Upper lobe of left lung (tissue), 6 donors: ENCODE measurements at places on chromosomes 2 and 18.

DNA sequence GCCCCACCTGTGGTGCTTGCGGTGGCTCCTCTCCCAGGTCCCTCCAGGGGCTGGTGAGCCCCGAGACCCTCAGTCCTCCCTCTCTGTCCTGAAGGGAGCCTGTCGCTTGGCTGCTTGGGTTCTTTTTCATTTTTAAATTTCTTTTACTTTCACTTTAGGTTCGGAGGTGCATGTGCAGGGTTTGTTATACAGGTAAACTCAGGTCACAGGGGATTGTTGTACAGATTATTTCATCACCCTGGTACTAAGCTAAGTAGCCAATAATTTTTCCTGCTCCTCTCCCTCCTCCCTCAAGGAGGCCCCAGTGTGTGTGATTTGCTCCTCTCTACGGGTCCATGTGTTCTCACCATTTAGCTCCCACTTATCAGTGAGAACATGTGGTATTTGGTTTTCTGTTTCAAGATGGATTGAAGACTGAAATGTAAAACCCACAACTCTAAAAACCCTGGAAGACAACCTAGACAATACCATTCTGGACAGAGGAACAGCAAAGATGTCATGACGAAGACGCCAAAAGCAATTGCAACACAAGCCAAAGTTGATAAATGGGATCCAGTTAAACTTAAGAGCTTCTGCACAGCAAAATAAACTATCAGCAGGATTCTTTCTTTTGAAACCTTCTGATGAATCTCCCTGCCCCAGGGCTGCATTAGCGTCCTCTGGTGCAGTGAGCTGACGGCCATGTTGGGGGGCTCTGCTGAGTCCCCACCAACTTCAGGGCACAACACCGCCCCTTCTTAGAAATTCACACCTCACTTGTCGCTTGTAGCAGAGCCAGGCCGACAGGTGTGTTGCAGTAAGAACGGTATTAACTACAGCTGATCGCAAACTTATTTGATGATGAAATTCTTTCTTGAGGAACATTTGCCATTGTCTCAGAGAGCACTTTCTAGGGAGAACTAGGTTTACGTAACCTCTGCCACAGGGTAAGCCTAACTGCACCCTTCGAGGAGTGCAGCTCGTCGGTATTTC lies 135.3 kb downstream of the ZNF236 start:
- peaks cover 30% of the 10 kb centered on the region for H3K4me1 ChIP-seq
- no peak for DNase-seq
- peaks cover 56% of the 10 kb centered on the region for H3K36me3 ChIP-seq
- H3K4me3 ChIP-seq: no peak overlapping the region

- DNase-seq: no peak
- no peaks in the 10 kb centered on the region for H3K36me3 ChIP-seq
- H3K27me3 ChIP-seq: no peaks in the 10 kb centered on the region
- H3K27ac ChIP-seq: no peak overlapping the region
- H3K4me1 ChIP-seq: no peaks in the 10 kb centered on the region
These were observed 241.1 kb upstream of the VWC2L start for GRCh38 chr2:214169736-214170135.

DNA sequence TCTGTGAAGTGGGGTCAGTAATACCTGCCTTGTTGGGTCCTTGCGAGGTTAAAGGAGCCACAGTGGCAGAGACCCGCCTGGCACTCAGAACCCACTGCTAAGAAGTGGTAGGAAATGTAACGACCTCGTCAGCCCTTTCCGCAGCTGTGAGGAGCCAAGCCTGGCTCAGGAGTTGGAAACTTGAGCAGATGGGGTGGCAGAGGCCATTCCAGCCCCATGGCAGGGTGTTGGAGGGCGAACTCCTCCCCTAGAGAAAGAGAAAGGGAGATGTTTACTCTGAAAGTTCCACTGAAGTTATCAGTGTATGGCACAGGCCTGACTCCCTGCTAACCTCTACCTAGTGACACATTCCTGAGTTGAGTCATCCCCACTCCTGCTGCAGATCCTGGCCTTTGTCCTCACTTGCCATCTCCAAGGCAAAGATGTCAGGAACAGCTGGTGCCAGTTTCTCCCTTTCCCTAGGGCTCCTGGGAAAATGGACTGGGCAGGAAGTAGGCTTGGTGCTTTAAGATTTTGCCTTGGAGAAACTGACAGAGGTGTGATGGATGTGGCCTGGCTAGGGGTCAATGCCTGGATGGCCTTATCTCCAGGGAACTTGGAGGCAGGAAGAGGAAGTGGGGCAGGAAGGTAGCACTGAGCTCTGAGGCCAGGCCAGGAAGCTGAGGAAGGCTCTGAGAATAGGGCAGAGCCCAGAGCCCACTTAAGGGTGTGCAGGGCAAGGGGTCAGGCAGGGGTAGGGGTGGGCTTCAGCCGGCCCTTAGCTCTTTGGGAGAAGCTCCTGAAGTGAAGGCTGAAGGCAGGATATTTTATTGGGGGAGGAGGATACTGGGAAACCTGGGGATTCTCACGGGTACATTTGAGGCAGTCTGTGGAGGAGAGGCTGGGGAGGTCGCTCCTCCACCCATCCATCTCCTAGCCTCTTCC lies 888 bp downstream of the VAMP5 start:
- peak overlapping the region; percentile 97 for H3K27ac ChIP-seq
- no peak for DNase-seq
- peaks cover 6% of the 10 kb centered on the region for H3K36me3 ChIP-seq
- no peaks in the 10 kb centered on the region for H3K27me3 ChIP-seq

- no peak overlapping the region for H3K4me3 ChIP-seq
- DNase-seq: no peak
- no peaks in the 10 kb centered on the region for H3K36me3 ChIP-seq
- H3K27ac ChIP-seq: no peak overlapping the region
- H3K4me1 ChIP-seq: no peaks in the 10 kb centered on the region
These were observed 37.3 kb downstream of the LONRF2 start for GRCh38 chr2:100285011-100285410.

- no peak overlapping the region for H3K4me3 ChIP-seq
- no peaks in the 10 kb centered on the region for H3K36me3 ChIP-seq
- H3K27me3 ChIP-seq: no peaks in the 10 kb centered on the region
These were observed 31.5 kb downstream of the COA5 start for GRCh38 chr2:98576666-98577312.

DNA sequence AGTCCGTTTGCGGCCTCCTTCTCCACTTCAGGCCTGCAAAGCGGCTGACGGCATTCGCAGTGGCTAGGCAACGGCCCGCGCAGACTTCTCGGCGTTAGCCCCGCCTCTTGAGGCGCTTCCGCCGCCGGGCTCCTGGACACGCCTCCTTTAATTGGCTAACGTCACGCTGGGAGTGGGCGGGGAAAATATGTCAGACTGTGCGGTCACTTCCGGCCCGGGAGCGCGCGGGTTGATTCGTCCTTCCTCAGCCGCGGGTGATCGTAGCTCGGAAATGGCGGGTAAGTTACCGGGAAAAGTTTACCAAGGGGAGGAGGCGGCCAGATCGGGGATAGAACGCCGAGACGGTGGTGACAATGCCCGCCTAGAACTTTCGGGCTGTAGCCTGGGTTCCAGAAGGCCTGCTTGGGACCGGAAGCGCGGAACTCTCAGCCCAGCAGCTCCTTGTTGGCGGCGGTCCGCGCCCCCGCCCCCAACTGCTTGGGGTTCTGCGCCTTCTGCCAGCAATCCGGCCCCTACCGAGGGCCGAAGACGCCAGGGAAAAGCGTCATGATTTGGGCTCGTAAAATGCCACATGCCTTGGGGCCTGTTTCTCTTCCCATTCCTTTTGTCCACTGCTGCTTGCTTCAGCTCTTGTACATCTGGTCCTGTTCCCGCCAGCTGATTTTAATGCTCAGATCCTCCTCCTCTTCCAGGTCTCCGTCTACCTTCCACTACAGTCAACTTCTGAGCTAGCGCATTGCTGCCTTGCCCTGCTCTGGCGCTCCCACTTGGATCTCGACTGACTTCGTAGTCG lies at the start of gene HAT1:
TSS of gene HAT1 (plus strand) at position 232 of the 793 bp plus-strand sequence. CDS start at position 272, 40 bp downstream.
- peak within 1 kb of the TSS; percentile 92 for H3K27ac ChIP-seq
- H3K4me3 ChIP-seq: peak within 1 kb of the TSS; percentile 90
- peaks cover 3% of the 10 kb centered on the region for H3K36me3 ChIP-seq
- H3K27me3 ChIP-seq: no peaks in the 10 kb centered on the region
- H3K4me1 ChIP-seq: peaks cover 4% of the 10 kb centered on the region

- peaks cover 22% of the 10 kb centered on the region for H3K4me1 ChIP-seq
- H3K27me3 ChIP-seq: no peaks in the 10 kb centered on the region
- no peaks in the 10 kb centered on the region for H3K36me3 ChIP-seq
- DNase-seq: no peak
- peak overlapping the region; percentile 79 for H3K27ac ChIP-seq
- no peak overlapping the region for H3K4me3 ChIP-seq
These were observed 30.1 kb downstream of the IMPA2 start for GRCh38 chr18:12011199-12011956.

DNA sequence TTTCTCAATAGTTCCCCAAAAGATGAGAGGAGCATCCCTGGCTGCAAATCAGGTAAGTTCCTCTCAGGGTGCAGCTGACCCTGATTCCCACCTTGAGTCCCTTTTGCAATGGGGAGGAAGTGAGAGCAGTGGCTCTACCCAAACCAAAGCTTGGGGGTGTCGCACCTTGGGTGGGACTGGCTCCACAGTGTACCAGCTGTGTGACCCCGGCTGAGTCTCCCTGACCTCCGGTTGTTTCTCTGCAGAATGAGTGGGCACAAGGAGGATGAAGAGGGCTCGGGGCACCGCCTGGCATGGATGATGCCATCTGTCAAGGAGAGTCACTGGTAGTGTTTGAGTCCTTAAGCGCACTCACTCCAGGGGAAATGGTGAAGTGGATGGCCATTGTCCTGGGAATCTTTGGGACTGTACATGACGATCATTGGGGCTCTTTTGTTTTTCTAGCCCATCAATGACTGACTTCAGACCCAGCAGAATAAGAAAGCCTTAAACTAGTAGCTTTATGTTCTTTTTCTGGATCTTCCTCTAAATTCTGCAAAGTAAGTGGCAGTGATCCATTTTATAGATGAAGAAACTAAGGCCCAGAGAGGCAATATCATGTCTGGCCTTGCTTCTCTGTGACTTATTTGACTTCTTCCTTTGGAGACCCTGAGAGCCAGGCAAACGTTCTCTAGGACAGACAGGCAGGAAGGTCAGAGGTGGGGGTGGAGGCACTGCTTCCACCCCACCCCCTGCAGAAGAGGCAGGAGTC lies 106.3 kb upstream of the ST3GAL5 start:
- H3K36me3 ChIP-seq: no peaks in the 10 kb centered on the region
- H3K4me1 ChIP-seq: peaks cover 58% of the 10 kb centered on the region
- no peak for DNase-seq
- no peak overlapping the region for H3K27ac ChIP-seq
- no peak overlapping the region for H3K4me3 ChIP-seq
- no peaks in the 10 kb centered on the region for H3K27me3 ChIP-seq
